Eye (tissue), 1 donor: ENCODE measurements at places on chromosomes 6 and 20.

DNA sequence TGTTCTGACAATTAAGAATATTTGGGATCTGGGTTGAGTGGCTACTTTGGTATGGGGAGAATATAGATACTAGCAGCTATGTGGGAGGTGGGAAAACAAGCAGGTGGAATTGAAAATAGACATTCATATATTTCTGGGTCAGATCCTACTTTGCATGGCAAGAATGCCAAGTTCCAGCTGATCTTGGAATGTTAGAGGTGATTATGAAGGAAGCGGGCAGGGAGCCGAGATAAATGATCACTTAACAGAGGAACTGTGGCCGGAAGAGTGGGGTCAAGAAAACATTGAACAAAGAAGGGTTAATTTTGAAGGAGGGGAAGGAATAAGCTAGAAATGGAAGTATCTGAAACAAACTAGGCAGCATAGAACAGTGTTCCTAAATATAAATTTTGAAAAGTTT is 15.4 kb downstream of the PLCB1 start:
- no peak for DNase-seq

DNA sequence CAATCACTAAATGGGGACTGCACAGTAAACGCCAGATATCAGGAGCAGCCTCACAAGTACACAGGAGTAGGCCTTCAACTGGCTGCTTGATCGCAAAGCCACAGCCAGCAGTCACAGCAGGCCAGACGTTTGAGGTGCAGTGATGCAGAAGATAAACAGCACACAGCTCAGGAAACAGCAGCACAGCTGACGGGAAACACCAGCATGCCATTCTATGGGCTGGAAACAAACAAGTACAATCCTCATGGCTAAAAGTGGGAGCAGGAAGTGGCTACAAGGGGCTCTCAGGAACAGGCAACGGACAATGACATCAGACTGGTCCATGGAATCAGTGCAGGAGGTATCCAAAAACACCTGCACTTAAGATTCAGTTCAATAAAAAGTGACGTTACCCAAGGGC is 111.0 kb downstream of the DTNBP1 start:
- DNase-seq = peak; percentile 81

DNA sequence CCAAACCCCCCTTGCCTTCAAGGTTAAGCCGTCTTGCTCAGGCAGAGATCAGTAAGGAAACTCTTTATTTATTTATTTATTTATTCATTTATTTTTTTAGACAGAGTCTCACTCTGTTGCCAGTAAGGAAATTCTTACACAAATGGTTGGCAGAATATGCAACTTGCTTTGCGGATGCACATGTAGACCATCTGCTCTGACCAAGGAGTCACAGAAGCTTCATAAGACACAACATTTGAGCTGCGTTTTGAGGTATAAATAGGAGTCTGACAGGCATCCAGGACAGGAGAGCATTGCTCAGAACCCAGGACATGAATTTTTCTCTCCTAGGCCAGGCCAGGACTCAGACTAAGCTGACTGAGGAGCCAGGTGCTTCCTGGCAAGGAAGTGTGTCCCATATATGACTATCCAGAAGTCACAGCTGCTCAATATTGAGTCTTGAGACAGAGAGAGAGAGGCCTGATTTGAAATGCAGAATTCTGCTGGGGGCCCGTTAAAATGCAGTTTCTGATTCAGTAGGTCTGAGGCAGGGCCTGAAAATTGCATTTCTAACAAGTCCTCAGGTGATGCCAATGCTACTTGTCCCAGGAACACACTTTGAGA is 43.9 kb downstream of the HLA-A start:
- DNase-seq = no peak

GRCh38 chr6:151413372-151414145 is 22.2 kb upstream of the ZBTB2 start:
- no peak for DNase-seq

DNA sequence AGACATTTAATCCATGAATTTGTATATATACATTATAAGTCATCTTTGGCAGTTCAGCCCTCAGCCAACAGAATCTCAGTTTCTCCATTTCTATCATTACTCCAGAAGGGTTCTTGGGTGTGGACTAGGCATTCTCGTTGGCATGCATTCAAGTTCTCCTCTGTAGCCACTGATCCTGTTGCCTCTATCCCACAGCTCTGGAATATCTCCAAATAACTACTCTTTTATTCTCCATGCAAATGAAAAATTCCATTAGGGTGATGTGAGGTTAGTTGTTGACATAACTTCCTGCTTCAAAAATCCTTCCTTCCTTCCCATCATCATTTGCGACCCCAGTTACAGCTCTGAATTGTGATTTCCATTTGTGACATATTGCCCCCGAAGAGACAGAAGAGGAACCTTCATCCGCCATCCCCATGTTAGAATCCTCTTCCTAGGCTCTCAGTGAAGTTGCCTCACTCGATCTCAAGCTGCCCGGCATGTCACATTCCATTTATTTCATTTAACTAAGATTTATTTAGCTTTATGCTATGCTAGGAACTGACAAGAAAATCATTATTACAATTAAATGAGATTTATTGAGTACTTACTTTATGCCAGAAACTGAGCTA is 93.7 kb upstream of the EDN1 start:
- no peak for DNase-seq

GRCh38 chr6:164128101-164128500 is 713.6 kb downstream of the QKI start:
- DNase-seq = no peak

- peak; percentile 96 for DNase-seq
Observed at GRCh38 chr6:75208298-75209183, 2.7 kb upstream of the COL12A1 start.

DNA sequence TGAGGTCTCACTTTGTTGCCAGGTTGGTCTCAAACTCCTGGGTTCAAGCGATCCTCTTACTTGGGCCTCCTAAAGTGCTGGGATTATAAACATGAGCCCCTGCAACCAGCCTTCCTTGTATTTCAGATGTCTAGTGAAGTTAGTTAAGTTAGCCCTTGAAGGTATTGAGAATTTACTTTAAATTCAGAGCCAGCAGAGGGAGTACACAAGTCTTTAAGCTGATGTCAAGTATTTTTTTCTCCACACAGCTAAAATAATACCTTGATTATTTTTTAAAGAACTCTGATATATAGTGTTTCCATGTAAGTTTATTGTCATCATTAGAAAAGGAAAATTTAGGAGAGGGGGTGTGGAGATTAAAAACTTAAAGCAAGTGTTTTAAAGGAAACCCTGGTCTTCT is 9.8 kb downstream of the FOXO3 start:
- DNase-seq = no peak

- no peak for DNase-seq
Observed at GRCh38 chr6:12504325-12504966, 212.1 kb upstream of the PHACTR1 start.

- no peak for DNase-seq
Observed at GRCh38 chr6:108760126-108761050, 87.8 kb upstream of the ARMC2 start.

GRCh38 chr6:12751694-12752325 is 35.2 kb downstream of the PHACTR1 start:
- peak; percentile 90 for DNase-seq

DNA sequence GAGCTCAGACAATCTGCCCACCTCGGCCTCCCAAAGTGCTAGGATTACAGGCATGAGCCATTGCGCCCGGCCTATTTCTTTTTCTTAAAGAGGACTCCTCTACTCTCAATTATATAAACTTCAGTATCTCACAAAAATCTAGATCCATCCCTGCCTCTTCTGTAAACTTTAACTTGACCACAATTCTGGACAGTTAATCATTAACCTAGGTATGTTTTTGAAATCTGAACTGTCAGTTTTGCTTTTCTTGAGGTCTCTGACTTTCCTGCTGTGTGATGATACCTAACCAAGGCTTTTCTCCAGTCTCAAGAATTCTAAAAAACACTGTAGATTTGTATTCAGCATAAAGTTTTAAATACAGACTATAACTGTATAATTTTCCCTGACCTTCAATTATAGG is 388.2 kb upstream of the SYNCRIP start:
- no peak for DNase-seq

DNA sequence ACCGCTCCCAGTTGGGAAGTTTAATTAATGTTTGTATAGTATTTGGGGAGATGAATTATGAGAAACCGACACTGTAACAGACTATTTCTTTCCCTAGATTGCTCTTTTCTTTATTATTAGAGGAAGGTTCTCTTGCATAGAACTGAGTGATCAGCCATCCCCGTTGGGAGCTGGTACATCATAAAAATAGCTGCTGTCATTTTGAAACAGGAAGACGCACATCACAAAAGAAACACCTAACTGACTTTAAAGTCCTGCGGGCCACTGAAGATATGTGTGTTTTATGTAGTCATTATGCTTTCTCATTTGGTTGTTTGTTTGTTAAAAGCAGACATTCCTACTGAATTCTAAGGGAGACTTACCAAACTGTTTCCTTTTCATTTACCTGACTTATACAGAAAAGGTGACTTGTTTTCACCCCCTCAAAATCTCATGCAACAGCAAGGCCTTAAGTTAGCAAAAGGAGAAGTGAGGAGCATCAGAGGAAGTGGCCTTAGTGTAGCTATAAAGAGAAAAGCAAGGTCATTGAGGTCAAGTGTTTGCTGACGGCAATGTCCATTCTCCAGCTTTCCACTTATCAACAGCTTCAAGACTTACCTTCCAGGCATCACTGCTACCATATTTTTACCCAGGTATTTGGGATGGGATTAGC is 91.0 kb downstream of the PKHD1 start:
- no peak for DNase-seq

DNA sequence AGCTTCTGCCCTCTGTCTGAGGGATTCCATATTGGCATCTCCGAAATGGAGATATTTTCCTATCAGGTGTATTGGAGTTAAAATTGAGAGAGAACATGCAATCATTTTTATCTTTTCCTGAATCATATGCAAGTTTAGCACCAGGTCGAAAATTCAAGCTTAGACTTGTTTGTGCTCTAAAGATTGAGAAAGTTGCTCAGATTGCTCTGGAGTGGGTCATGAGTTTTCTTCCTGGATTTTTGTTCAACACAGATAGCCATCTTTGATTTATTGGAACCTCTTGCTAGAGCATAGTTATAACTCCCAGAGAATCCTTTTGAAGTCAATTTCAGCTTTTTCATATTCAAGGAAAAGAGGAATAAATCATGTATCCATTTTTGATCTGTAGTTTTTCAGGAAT is 373.5 kb upstream of the FLRT3 start:
- no peak for DNase-seq

GRCh38 chr20:29325304-29325640 is 1932.2 kb upstream of the DEFB115 start:
- DNase-seq = no peak

GRCh38 chr6:160173806-160174527 is 52.4 kb downstream of the SLC22A1 start:
- no peak for DNase-seq

- DNase-seq = peak; percentile 79
Observed at GRCh38 chr6:150377211-150377781, 8.5 kb downstream of the IYD start.

DNA sequence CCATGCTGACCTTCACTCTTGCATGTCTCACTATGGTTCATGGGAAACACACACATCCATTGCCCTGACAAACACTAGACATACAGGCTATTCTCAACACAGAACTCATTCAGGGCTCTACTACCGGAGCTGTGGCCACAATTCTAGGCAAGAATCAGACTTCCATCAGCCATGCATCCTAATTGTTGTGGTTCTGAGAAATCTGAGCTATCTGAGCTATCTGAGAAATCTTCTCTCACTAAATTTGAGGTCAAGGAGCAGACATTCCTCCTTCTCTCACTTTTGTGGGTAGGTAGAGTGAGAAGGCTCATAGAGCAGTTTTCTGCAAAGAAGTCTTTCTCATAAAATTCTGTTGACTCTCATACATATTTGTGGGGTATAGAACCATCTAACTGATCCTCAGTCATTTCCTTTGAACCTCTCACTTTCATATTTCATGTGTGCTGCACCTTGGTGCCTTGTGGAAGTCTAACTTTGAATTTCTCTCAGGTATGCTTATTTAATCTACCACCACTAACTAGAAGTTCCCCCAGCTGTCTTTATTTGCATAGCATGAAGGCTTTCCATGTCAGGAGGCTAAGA is 43.6 kb downstream of the ADGRF1 start:
- no peak for DNase-seq

DNA sequence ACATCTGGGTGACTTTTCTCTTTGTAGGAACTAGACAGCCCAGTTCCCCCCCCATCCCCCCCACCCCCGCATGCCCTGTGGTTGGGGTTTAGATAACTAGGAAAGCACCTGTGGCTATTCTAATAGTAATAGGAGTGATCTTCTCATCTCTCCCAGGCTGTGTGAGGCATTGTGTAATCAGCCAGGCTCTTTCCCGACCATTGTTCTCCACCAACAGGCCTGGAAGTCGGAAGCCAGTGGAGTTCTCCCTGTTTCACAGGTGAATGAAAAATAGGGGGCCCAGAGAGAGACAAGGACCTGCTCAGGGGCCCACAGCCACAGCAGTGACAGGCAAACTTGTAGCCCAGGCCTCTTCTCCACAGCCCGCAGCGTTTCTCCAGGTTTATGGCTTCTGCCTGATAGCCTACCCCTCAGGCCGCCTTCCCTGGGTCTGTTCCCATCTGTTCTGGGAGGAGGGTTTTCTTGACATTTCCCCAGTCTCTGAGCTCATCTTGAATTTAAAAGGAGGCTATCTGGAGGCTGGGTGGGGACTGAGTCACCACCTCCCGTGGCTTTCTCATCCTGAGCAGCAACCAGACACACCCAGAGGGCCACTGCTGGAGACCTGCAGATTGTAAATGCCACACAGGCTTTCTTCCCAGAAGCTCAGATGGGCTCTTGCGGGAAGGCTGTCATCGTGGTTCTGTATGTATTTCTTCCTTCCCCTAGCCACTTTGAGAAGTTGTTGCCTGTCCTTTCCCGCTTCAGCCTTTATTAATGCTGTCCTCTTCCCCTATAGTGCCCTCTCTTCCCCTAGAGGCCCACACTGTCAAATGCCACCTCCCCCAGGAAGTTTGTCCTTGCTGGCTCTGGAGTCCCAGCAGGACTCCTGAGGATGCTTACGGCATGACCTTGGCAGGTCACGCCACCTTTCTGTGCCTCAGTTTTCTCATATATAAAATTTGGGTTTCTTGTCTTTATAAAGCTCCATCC is 75.9 kb upstream of the MYL9 start:
- no peak for DNase-seq

DNA sequence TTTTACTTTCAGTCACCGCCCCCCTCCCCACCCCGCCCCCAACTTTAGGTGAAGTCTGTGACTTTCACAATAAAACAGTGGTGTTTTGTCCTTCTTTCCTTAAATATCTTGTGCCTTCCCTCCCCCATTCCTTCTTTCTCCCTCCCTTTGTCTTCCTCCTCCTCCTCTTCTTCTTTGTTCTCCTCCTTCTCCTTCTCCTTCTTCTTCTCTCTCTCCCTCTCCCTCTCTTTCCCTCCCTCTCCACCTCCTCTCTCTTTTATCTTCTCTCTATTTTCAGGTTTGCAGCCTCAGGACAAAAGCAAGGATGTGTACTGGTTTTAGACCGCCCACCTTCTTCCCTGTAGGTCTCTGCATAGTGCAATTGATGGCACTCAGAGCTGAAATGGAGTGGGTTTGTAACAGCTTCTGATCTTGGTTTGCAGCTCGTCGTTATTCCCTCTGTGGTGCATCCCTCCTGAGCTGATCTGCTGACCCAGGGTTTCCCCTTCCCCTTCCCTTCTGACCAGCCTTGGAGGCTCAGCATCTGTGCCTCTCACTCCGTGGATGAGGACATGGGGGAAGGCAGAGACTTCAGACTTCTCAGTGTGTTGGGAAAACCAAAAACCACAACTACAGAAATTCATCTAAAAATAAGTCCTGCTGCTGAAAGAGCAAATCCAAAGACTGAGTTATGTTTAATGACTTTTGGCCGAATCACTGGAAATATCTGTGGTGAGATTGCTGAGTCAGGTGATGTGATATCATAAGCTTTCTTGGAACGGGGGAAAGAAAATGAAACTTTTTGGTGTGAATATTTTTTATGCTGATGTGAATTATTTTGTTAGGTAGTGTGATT is 6.9 kb downstream of the VGLL2 start:
- peak; percentile 8 for DNase-seq

GRCh38 chr6:37382994-37383765 is 29.4 kb downstream of the RNF8 start:
- DNase-seq = no peak
